ENCODE measurements at places on chromosomes 1 and 21. TPM values are rescaled to one million over a fixed set of nuclear protein-coding genes. Genes with fewer than 3 reads are reported as not detected.

The SLAMF9 gene
- polyA plus RNA-seq: not detected

The DISC1 gene
- 7.3 TPM for polyA plus RNA-seq

The CITED4 gene
- 2.7 TPM for polyA plus RNA-seq

The PCSK9 gene
- 9.1 TPM for polyA plus RNA-seq

The FBXO2 gene
- polyA plus RNA-seq: 0.58 TPM

The PCAT6 gene
- polyA plus RNA-seq: 2.7 TPM

The NDUFV3 gene
- 37.6 TPM for polyA plus RNA-seq

The CD34 gene
- 151 TPM for polyA plus RNA-seq

The MASP2 gene
- 4.6 TPM for polyA plus RNA-seq

The KRTAP15-1 gene
- polyA plus RNA-seq: not detected

The LCE6A gene
- not detected for polyA plus RNA-seq

The CR1L gene
- not detected for polyA plus RNA-seq

The NR5A2 gene
- 3.0 TPM for polyA plus RNA-seq

The SCP2 gene
- polyA plus RNA-seq: 76.4 TPM

The RIMS3 gene
- 0.46 TPM for polyA plus RNA-seq

The GBP6 gene
- polyA plus RNA-seq: not detected

The CLDN19 gene
- polyA plus RNA-seq: 0.31 TPM

The CCDC17 gene
- 1.8 TPM for polyA plus RNA-seq

The LRRN2 gene
- polyA plus RNA-seq: 6.4 TPM

The PALMD gene
- polyA plus RNA-seq: 106 TPM

The KLHDC7A gene
- 0.04 TPM for polyA plus RNA-seq

The CFHR5 gene
- polyA plus RNA-seq: not detected

The SLC30A10 gene
- polyA plus RNA-seq: 0.10 TPM

The SH2D5 gene
- 0.44 TPM for polyA plus RNA-seq

The OBSCN gene
- polyA plus RNA-seq: 556 TPM

The OR6K3 gene
- not detected for polyA plus RNA-seq

The PTPN7 gene
- 1.1 TPM for polyA plus RNA-seq

The FNDC5 gene
- polyA plus RNA-seq: 209 TPM

The RGS4 gene
- 1.2 TPM for polyA plus RNA-seq

The MXRA8 gene
- polyA plus RNA-seq: 73.1 TPM

The CAMSAP2 gene
- 16.4 TPM for polyA plus RNA-seq

The WDR64 gene
- polyA plus RNA-seq: 0.45 TPM

The TMEM81 gene
- polyA plus RNA-seq: 1.7 TPM

The HSD3B1 gene
- not detected for polyA plus RNA-seq

The GNAT2 gene
- polyA plus RNA-seq: not detected

The ORC1 gene
- 2.6 TPM for polyA plus RNA-seq

The AMPD1 gene
- polyA plus RNA-seq: 142 TPM

The TMEM52 gene
- 134 TPM for polyA plus RNA-seq

The LAX1 gene
- polyA plus RNA-seq: 0.17 TPM
